ENCODE measurements at places on chromosomes 7 and 10.

DNA sequence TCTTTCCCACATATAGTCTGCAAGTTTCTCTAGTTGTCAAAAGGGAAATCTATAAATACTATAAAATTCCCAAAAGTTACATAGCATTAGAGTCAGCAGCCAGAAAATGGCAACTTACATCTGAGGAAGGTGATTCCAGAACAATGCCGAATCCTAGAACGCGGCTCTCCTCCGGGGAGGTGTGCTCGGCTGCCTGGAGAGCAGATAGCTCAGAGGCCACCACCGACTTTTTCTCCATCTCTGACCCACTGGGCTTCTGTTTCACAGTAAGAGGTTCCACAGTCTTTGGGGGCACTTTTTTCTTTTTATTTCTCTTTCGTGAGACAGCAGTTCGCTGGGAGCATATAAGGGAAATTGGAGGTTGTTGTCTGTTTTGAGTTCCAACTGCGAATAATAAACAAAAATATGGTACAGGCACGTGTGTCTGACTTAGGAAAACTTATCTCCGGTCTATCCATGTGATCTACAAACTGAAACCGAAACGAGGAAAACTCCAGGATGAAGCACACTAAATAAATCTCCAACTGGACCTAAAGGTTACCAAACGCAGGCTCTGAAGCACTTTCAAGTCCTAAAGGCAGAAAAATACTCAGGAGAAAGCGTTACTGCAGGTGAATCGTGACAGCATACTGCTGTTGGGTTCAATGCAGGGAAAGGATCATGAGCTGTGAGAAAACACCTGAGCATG lies 36.2 kb downstream of the BEND7 start:
- no peak for DNase-seq

DNA sequence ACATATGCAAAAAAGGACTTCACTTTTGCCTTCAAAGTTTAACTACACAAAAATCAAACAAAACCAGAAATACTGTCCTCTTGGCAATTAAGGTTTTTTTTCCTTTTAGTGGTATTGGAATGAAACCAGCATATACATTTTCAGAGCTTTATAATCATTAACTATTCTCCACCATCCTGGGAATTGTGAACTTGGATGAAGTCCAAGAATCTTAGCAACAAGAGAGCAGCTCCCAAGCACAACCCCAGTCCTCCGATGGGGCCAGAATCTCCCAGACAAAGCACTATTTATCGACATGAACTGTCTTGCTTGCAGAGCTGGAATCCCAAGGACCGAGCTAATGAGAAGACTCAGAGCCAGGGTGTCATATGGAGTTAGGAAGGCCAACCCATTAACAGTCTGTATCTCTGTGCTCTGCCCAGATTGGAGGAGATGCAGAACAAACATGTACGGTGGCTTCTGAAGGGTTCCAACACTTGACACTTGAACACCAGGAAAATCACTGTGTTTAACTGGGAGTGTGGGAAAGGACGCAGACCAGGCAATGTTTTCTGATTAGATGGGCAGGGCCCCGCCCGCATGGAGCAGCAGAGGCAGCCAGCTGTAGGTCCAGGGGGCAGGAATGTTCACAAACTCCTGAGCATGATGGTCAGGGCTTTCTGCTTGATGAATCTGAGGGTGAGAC lies 35.5 kb downstream of the PPP1R3C start:
- no peak for DNase-seq

GRCh38 chr10:126838316-126838715 lies 66.9 kb upstream of the DOCK1 start:
- no peak for DNase-seq

DNA sequence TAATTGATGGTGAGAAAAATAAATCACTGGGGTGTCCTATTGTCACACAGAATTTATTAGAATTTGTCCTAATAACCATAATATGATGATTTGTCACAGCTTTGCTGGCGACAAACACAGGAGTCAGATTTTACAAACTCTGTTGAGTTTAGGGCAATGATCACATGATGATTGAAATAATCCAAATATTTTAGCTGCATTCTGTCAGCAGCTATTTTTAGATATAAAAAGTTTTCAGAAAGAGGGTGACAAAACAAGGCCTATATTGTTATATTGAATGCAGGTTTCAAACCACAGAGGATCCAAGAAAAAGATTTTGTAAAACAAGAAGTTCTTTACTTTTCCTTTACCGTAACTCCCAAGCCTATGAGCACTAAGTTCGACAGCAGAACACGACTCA lies 178.8 kb downstream of the ADAM12 start:
- no peak for DNase-seq

- no peak for DNase-seq
These were observed 172.9 kb downstream of the CACNB2 start for GRCh38 chr10:18313140-18313530.

DNA sequence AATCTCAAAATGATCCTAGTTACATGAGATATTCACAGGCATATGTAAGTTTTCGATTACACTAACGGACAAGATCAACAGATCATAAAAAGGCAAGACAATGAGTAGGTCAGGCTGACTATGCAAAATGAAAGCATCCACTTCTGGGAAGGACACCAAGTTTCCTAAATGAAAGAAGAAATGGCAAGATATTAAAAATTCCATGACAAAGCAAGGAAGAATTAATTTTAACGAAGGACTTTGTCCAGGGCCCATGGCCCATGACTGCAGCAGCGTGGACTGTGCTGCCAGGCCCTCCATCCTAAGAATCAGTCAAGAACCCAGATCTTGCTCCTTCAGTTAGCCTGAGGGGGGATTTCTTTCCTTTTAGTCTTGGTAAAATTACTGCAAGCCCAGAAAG lies 182.4 kb upstream of the FRMD4A start:
- DNase-seq: no peak

GRCh38 chr10:132870426-132870825 lies 71.9 kb downstream of the CFAP46 start:
- no peak for DNase-seq

DNA sequence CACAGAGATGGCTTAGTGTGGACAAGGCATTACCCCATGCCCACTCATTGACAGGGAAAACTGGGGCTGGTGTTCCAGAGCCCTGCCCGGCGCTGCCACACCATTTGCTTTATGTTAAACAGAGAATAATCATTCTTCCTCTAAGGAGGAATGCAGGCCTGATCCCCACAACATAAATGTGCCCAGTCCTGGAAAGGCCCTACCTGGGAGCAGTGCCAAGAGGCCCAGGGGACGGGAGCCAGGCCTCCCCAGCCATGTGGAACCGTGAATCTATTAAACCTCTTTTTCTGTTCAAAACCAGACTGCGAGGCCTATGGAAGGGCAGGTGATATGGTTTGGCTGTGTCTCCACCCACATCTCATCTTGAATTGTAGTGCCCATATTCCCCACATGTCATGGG lies 264.1 kb downstream of the GRID1 start:
- DNase-seq: no peak

DNA sequence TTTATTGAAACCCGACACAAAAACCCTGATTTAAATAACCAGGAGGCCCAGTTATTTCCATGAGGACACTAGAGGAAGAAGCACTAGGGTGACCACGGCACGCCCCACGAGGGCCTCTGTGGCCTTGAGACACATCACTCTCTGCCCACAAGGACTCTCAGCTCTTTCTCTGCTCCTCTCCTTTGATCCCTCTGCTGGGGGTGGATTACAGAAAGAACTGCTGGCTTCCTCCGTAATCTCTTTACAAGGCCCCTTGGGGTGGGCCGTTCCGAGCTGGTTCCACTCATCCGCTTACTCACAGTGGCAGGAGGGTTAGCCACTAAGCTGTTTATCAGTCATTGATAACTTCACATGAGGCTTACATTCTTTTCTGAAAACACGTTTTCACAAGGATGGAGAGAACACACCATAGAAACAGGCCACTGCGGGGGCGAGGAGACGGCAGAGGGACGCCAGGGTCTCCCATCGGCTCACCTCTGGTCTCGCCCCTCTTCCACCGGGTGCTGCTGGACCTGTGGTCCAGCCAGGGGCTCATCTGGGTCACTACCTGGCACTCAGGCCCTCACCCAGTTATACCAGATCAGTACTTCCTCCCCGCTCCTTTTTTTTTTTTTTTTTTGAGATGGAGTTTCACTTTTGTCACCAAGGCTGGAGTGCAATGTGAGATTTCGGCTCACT lies 17.6 kb upstream of the PFKFB3 start:
- DNase-seq: no peak

- DNase-seq: no peak
These were observed 509.0 kb upstream of the ZMIZ1 start for GRCh38 chr10:78559661-78560340.

DNA sequence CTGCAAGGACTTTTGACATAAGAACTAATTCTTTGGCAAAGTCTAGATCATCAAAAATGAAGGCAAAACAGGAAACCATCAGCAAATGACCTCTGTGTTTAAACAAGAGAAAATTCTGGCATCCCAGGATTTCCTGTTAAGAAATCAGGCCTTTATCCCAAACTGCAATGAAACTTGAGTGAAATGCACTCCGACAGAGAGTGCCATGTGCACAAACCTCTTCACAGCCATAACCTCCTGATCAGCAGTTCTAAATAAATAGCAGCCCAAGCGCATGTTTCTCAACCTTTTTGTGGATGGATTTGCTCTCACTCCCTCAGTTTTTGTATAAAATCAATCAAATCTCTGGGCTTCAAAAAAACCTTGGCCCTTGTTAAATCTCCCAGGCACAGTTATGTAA lies 107.7 kb upstream of the EEPD1 start:
- no peak for DNase-seq

DNA sequence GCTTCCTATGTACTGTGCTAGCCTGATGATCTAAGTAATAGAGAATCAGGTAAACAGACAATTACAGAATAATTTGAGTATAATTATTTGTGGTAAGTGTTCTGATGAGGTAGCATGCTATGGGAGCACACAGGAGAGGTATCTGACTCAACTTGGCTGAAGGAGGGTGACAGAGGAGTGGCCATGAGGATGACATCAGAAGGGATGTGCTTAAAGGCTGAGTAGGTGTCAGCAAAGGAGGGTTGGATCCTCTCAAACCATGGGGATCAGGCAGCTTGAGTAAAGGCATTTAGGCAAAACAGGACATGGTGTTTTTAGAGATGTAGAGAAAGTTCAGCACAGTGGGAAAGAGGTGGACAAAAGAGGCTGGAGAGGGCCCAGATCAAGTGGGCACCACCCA lies 29.0 kb downstream of the KLHDC10 start:
- no peak for DNase-seq

DNA sequence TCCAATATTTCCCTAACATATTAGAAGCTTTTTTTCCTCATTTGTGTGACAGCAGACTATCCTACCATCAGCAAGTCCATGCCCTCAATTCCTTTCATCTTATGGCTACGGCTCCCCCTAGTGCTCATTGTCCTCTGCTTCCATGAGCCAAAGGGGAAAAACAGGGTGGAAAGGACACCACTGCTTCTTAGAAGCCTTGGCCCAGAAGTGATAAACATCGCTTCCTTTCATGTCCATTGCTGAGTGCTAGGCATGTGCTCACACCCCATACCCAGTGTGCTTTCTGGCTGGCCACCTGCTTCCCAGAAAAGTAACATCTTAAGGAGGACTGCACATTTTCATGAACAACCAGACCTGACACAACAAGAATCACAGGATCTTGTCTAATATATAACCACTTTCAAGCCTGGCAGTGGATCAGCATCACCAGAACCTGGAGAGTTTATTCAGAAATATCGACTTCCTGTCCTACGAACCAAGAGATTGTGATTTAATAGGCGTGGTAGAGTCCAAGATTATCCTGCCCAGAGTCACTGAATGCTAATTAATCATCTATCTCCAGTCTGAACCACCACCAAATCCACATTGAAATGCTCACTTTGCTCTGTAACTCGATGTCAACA lies 650.5 kb upstream of the SORCS1 start:
- DNase-seq: no peak

GRCh38 chr10:35341521-35341920 lies 5.2 kb downstream of the CCNY start:
- no peak for DNase-seq

DNA sequence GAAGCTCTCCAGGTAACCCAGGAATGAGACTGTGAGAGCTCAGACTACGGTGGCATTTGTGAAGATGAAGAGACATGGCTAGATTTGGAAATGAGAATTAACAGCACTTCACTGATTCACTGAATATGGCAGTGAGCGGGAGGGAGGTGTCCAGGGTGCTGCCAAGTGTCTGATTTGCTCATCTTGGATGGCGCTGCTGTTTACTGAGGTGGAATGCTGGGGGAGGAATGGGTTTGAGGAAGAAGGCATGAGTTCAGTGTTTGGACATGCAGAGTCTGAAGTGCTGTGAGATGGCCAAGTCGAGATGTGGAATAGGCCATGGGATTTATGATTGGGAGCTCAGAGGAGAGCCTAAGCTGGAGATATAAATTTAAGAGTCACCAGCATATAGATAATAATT lies 437.1 kb upstream of the NPVF start:
- DNase-seq: no peak

- DNase-seq: no peak
These were observed 859.6 kb upstream of the KCND2 start for GRCh38 chr7:119413314-119413805.

DNA sequence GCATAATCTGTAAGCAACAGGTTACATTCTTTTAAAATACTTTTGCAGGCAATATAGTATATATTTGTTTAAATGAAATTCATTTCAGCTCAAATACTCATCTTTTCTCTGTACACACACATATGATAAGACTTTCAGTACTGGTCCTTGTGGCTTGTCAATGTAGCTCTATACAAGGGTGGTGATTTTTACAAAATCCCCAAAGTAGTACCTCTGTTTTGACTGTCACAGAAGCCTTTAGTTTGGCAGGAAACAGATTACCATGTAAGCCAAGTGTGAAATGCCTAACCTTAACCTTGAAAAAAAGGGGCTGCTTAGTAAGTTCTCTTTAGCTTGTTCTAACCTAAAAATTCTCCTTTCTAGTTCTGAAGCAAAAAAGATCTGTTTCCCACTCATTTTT lies 87.9 kb downstream of the KCND2 start:
- DNase-seq: no peak

GRCh38 chr7:41481353-41481752 lies 221.5 kb downstream of the INHBA start:
- no peak for DNase-seq

DNA sequence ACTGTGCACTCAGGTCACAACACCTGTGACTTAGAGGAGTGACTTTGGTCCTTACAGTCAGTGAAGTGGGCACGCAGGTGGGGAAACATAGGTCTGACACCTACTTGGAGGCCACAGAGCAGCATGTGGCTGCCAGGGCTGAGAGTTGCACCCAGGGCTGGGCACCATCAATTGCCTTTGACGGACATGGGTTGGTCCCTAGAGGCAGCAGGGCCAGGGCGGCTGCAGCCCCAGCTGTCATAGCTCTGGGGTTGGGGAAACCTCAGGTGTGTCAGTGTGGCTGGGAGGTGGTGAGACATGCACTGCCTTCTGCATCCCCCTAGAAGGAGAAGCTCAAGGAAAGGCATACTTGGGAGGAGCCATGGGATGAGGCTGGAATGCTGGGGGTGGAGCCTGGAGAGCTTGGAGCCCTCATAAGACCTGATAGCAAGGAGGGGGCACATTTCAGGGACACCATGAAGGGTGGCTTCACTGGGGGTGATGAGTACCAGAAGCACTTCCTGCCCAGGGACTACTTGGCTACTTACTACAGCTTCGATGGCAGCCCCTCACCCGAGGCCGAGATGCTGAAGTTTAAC lies at the start of gene INMT:
INMT (plus strand) TSS at position 440 of the 578 bp plus-strand sequence; CDS start at position 456, 16 bp downstream.
- no peak for DNase-seq

- no peak for DNase-seq
These were observed 49.9 kb downstream of the SCIN start for GRCh38 chr7:12620371-12620770.

Measured in stimulated activated CD8-positive, alpha-beta memory T cell treated with anti-CD3 and anti-CD28 coated beads, Interleukin-4, amount 100 ng/mL, for 1 hour (primary cell).